ENCODE measurements at places on chromosomes 12 and 14. TPM values are rescaled to one million over a fixed set of nuclear protein-coding genes. Genes with fewer than 3 reads are reported as not detected.

GRCh38 chr14:97295108-97295710 lies 498.0 kb downstream of the VRK1 start:
- no peak for DNase-seq

DNA sequence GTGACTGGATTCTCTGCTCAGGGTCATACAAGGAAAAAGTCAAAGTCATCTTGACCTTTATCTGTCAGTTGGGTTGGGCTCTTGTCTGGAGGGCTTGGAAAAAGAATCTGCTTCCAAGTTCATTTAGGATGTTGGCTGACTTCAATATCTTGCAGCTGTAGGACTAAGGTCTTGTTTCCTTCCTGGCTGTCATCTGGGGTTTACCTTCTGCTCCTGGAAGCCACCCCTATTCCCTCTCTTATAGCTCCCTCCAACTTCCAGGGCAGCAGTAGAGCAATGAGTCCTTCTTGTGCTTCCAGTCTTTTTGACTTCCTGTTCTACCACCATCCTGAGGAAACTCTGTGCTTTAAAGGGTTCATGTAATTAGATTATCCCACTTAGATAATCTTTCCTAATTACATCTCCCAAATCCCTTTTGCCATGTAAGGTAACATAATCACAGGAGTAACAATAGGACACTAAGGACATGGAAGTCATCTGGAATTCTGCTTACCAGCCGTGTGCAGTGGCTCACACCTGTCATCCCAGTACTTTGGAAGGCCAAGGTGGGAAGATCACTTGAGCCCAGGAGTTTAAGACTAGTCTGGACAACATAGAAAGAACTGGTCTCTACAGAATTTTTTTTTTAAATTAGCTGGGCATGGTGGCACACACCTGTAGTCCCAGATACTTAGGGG lies 170.7 kb upstream of the KITLG start:
- no peak for DNase-seq

DNA sequence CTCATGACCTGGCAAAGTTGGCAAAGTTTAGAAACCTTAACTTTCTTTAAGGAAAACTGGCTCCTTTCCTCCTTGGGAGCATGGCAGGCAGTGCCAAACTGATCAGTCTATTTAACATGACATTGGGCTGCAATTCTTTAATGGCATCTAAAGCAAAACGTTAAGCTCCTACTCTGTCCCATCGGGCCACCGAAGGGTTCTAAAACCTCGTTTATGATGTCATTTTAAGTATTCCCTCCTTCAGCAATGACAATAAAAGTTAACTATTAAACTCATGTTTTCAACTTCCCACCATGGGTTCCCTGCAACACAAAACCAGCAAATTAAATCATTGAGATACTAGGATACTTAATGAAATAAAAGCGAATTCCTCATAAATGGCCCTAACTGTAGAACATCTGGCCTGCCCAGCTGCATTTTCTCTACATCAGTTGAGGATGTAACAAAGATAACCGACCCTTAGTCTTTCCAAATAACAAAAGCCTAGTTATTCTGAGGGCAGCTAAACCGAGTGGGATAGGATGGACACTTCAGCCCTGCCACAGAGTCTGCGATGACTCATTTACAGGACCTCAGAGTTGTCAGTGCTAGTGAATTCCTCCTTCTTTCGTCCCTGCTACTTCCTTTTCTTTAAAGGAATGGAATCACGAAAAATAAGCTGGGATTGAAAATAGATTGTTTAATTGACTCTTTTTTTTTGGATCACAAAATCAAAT lies 34.5 kb upstream of the RIC8B start:
- no peak for DNase-seq

GRCh38 chr12:86213012-86213411 lies 43.2 kb downstream of the MGAT4C start:
- DNase-seq: no peak

DNA sequence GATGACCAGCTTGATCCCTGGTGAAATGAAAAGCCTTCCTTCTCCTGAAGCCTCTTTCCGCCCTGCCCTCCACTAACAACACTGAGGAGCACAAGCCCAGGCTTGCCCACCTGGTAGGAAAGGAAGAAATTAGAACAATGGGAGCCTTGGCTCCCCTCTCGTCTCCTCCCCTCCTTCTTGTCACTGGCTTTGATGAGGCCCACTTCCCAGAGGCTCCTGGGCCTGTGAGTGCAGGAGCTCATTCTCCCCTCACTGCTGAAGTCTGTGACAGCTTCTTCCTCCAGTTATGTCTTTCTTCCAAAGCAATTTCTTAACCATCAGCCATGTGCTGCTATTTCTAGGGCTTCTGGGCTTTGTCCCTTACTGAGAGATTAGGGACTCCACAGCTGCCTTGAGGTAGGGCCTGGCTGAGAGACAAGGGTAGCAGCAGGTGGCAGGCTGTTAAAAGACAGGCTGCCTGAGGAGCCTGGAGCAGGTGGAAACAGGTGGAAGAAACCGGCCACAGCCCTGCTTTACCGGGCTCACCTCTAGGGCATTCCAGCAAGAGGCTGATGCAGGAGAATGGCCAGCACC lies 53.6 kb upstream of the SRSF5 start:
- no peak for DNase-seq

DNA sequence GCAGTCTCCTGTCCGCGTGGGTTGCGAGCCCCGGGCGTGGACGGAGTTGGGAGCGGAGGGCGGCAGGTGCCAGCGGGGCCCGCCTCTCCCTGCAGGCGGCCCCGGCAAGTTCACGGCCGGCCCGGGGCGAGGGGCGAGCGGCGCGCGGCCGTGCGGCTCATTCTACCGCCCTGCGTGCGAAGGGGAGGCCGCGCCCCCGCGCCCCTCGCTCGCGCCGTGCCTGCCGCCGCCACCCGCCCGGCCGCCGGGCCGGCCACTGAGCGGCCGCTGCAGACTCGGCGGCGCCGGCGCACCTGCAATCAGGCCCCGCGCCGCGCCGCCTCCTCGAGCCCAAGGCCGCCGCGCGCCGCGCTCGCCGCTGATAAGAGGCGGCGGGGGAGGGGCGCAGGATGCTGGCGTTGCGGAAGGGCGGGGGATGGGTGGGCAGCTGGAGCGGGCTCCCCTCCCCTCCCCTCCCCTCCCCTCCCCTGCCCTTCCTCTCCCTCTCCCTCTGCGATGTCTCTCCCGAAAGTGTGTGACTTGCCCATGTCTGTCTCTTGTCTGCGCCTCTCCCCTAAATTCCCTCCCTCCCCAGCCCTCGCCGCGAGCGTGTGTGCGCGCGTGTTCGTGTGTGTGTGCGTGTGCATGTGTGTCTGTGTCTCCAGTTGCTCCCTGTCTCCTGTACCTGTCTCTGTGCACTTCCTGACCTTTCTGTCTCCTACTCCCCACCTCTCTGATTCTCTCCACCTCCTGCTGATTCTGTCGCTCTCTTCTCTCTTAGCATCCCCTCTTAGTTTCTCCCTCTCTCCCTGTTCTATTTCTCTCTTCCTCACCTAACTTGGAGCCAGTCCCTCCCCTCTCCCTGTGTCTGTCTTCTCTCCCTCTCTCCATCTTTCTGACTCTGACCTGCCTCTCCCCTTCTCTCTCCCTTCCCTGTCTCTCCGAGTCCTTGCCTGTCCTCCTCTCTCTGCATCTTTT lies 768.1 kb upstream of the TBX3 start:
- DNase-seq: no peak

- no peak for DNase-seq
Measured at GRCh38 chr14:59529189-59529588, 44.9 kb downstream of the JKAMP start.

- peak; percentile 7 for DNase-seq
Measured at GRCh38 chr12:121537814-121538698, 42.8 kb downstream of the KDM2B start.

GRCh38 chr14:35335388-35336092 lies 43.4 kb downstream of the PSMA6 start:
- DNase-seq: no peak

- no peak for DNase-seq
Measured at GRCh38 chr12:39032448-39032847, 127.1 kb upstream of the CPNE8 start.

GRCh38 chr14:102417001-102417431 lies 54.3 kb downstream of the TECPR2 start:
- no peak for DNase-seq

DNA sequence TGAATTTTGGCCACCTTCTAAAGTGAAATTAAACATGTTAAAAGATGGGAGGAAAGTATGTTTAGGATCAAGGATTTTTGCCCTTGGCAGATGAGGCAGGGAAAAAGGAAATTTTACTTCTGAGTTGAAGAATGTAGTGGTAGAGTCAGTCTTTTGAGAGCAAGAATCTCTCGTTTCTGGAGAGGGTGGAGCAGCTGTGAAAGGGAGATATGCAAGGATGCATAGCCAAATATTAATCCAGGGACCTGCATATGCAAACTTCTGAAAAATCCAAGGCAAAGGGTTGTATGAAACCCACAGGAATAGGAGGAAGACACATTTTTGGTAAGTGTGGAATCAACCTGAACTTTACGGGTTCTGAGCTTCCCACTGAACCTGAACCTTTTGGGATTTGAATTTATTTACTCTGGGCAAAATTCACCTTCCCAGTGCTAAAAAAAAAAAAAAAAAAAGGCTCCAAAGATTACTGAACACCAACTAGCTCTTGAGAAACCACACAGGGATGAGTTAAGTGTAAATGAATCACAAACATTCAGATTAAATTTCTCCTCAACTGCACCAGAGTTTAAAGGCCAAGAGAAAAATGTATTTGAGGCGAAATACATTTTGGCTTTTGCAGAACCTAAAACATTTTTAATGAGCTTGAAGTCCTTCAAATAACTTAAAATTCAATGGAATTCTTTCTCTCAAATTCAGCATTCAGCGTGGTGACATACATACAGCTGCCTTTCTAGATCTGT lies 187.1 kb upstream of the CDKN3 start:
- no peak for DNase-seq

DNA sequence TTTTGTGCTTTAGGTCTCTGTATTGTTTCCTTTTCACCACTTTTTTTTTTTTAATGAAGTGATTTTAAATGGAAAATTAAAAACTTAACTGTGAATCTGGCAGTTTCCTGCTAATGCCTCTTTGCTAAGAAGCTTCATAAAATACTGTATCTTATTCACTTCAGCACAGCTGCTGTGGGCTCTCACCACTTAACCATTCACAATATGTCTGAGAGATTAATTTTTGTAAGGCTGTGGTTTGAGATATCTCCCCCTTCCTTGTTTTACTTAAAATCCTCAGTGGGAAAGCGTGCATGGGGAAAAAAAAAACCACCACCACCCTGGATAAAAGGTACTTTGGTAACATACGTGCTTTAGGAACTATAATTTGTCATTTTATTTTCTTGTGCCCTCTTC lies 115.9 kb downstream of the ETV6 start:
- no peak for DNase-seq

DNA sequence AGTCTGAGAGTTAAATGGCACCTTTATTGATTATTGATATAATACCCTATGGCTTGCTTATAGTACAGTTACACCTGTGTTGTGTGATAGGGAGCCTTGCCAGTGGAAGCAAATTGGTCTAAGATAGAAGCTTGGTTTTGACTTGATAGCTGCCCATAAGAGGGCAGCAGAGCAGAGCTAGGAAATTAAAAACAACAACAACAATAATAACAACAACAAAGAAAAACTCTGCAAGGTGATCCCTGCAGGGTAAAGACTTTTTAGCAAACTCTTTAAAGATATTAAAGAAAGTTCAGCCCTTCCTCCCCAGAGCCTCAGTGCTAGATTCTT lies 18.0 kb upstream of the RNASE10 start:
- DNase-seq: no peak

DNA sequence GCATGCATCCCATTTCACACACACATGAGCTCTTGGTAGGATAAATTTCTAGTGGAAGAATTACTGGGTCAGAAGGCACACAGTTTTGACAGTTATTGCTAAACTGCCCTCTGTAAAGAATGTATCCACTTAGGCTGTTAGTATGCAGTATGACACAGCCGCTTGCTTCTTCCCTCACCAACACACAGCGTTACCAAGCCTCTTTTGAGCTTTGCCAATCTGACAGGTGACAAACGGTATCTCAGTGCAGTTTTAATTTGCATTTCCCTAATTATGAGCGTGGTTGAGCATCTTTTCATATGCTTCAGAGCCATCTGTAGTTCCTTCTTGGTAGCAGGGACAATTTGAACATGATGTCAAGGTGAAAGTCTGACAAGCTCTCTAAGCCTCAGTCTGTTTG lies 42.9 kb downstream of the HRK start:
- no peak for DNase-seq

The GARIN6 gene
- total RNA-seq: not detected

The CAPZA3 gene
- total RNA-seq: not detected

The FITM1 gene
- 0.63 TPM for total RNA-seq

The RFX4 gene
- not detected for total RNA-seq

The PRPF40B gene
- 1.8 TPM for total RNA-seq

The SYCP3 gene
- total RNA-seq: not detected

Measured in dermis microvascular lymphatic vessel endothelial cell (primary cell).